Smooth muscle cell of the brain vasculature (primary cell): ENCODE measurements at places on chromosomes 1 and 21.

DNA sequence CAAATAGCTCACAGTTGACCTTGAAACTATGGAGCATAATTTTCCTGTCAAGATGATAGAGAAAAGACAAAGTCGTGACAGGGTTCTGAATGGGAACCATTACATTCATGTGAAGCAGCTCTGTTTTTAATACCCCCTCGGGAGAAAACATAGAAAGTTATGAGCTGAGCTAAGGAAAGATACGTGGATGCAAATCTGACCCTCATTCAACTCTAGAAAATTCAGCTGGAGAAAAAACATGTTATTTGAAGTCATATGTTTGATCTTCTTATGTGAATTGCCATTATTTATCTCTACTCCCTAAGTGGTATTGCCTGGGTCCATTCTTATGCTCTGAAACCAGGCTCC, 48.0 kb upstream of the LRRC52 start:
- no peak for DNase-seq

DNA sequence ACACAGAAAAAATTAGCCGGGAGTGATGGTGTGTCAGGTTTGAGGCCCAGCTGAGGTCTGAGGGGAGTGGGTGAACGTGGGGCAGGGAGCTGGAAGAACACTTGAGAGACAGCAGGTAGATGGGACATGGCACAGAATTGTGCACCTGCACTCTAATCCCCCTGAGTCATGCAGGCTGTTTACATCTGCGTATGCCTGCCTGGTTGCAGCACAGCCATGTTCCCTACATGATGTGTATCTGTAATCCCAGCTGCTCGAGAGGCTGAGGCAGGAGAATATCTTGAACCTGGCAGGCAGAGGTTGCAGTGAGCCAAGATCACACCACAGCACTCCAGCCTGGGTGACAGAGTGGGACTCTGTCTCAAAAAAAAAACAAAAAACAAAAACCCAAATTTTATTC, 44.8 kb downstream of the ATP5PO start:
- DNase-seq, result no peak

DNA sequence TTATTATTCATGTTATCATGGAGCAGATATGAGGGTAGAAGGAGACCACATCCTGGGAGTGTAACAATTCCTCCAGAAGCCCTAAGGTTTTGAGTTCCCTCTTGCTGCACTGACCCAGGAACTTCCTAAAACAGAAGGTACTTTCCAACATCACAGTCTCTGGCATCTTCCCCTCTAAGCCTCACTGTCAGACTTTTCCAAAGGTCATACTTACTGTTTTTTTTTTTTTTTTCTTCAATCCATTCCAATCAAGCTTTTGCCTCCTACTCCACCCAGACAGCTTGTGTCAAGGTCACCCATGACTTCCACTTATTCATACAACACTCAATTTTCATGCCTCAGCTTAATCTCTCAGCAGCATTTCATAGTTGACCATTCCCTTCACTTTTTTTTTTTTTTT, 18.4 kb upstream of the UQCRHL start:
- DNase-seq, result no peak

GRCh38 chr1:164760569-164760968, 201.6 kb downstream of the PBX1 start:
- DNase-seq, result no peak

GRCh38 chr21:46114963-46115362, 17.1 kb downstream of the COL6A2 start:
- DNase-seq, result no peak

GRCh38 chr1:58443986-58444868, 102.3 kb downstream of the OMA1 start:
- DNase-seq, result no peak
